ENCODE measurements at places on chromosomes 13 and 19. TPM values are rescaled to one million over a fixed set of nuclear protein-coding genes. Genes with fewer than 3 reads are reported as not detected.
A peak's percentile ranks its signal among the peaks of the same experiment; 100 is the strongest.

The ZNF99 gene
- total RNA-seq, result not detected

- no peak for DNase-seq
Measured at GRCh38 chr13:30403456-30403855, 18.8 kb upstream of the UBE2L5 start.

DNA sequence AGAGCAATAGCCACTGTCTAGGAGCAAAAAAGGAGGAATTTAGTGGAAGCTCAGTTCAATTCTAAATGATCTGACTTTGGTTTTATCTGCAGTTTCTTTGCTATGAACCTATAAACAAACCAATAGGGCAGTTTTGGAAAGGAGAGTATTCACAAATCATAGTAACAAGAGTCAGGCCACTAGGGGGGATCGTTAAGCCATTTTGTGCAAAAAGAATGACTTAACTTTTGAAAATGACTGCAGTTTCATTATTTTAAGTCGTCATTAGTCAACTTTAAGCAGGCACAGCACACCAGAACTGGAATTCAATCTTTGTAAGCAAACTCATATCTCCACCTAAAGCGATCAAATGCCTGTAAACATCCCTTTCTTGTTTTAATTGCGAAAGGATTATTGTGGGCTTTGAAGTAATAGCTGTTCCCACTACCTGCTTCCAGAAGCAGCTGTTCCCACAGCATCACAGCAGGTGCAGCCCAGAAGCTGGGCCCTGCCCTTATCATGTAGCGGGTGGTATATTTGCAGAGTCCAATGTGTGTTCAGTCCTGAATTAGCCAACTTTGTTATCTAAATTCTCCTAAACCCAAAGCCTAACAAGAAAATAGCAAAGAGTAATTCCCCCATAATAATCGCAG is 51.5 kb downstream of the SOX21 start:
- DNase-seq, result no peak

- no peak for DNase-seq
Measured at GRCh38 chr19:45025264-45025663, 13.6 kb upstream of the CLASRP start.

DNA sequence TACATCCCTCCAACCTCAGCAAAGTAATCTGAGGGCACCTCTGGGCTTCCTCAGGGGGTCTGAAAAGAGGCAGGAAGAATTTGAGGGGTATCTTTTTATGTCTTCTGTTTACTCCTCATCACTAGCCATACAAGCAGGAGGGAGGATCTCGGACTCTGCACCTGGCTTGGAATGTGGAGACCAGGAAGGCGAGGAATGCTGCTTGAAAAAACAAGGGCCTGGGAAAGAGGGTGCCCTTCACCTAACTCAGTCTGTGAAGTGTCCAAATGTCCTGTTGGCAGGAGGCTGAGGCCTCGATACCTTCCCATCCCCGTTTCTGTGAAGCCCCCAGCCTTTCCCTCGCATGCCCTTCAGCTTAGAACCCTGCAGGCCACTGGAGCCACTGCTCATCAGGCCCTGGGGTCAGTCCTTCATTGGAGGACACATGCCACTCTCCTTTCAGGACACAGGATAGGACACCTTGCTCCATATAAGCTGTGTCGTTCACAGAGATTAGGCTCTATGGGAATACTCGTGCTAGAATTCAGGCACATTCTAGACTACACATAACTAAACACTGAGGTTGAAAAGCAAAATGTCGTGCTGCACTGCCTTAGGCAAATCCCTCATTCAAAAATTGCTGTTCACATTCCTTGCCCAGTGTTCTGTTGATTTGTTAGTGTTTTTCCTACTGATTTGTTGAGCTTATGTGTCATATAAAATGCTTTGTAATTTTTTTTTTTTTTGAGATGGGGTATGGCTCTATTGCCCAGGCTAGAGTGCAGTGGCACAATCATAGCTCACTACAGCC is 49.7 kb downstream of the ESD start:
- no peak for DNase-seq

The GNA15 gene
- 114 TPM for total RNA-seq

- no peak for DNase-seq
Measured at GRCh38 chr19:10019246-10019645, 6.0 kb downstream of the RDH8 start.

The ABHD17A gene
- 49.1 TPM for total RNA-seq

- no peak for DNase-seq
Measured at GRCh38 chr19:48813123-48813913, 2.5 kb upstream of the BCAT2 start.

DNA sequence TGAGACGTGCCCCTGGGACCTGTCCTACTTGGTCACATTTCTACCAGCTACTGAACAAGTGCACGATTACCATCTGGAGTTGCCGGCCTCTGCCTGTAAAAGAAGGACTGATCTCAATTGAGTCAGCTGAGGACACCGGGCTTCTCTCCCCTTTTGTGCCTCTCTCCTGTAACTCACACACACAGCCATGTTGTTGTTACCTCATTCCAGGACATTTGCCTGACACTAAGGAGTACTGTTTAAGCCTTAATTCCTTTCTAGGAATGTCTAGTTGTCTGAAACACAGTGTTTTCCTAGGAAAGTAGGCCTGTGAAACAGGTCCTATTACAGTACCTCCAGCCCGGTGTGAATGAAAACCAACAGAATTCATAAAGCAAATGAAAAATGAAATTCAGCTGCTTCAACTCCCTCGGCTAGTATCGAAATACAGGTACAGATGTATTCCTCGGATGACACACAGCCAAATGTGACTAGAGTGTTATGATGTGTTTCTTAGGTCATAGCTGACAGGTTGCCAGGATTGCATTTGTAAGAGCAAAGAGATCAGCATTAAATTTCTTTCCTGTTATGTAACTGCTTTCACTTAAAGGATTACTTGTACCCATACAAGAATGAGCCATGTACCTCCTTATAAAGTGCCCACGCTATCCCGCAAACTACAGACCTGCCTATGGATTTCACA is 152.0 kb upstream of the IRS2 start:
- peak; percentile 77 for DNase-seq

The KLK14 gene
- total RNA-seq, result not detected

DNA sequence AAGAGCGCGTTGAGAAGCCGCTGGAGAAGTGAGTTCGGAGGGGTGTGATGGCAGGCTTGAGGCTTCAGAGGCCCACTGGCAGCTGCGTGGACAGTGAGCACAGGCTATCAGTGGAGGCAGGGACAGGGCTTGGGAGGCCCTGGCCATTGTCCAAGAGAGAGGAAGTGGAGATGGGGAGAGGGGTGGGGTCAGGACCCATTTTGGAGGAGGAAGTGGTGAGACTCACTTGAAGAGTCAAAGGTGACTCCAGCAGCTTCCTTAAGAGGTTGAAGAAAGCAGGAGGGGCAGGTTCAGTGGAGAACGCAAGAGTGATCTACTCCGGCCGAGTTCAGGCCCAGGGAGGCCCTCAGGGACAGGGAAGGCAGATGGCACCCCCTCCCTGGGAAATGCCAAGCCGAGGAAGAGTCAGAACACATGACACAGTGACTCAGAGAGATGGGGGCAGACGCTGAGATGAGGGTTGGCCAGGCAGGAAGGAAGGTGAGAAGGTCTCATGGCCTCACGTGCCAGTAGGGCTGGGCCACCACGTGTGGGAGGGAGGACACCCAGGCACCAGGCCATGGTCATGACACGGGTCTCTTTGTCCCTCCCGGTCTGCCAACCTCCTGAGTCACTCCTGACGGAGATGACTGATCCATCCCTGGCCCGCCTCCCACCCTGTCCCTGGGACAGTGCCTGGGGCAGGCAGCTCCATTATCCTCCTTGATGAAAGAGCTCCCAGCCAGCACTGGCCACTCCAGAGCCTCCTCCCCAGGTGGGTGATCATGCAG is 10.1 kb upstream of the CD22 start:
- peak; percentile 70 for DNase-seq

The LAIR1 gene
- not detected for total RNA-seq

GRCh38 chr19:8618751-8619150 is 8.2 kb upstream of the ADAMTS10 start:
- no peak for DNase-seq

The PHF11 gene
- 38.2 TPM for total RNA-seq

DNA sequence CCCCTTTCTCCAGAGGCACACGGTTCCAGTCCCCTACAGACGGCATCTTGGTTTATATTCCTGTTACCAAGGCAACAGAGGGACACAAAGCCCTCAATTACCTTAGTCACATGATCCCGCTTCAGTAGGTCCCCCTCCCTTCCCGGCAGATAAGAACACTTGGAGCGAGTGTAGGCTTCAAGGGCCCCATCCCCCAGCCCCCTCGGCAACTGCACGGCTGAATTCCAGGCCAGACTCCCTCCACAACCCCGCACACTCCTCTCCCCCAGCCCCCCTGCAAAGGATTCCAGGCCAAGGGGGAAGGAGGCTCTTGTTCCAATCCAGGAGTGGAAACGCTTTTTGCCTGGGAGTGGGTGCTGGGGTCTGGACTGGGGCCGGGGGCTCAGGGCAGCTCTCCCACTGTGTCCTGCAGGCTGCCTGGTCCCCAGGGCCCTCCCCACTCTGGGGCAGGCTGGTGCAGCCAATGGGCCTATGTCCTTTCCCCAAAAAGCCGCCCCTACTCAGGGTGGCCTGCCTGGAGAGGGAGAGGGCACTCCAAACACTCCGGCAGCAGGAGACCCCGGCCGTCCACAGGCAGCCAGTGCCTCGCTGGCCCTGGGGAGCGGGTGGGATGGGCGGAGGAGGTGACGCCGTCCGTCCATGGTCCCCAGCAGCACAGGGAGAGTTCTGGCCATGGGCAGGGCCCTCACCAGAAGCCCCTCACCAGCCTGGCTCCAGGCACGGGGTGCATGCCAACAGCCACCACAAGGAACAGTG is 62.6 kb downstream of the MLLT1 start:
- no peak for DNase-seq

GRCh38 chr13:59863621-59864020 is 300.1 kb downstream of the DIAPH3 start:
- no peak for DNase-seq

The HOOK2 gene
- total RNA-seq, result 35.9 TPM

The CEACAM5 gene
- not detected for total RNA-seq

- DNase-seq, result no peak
Measured at GRCh38 chr19:5996623-5997320, 18.8 kb upstream of the RANBP3 start.

- DNase-seq, result no peak
Measured at GRCh38 chr13:42413484-42413815, 141.5 kb downstream of the AKAP11 start.

The CYP2A6 gene
- not detected for total RNA-seq

- DNase-seq, result peak; percentile 41
Measured at GRCh38 chr13:109344552-109345157, 441.7 kb downstream of the IRS2 start.

DNA sequence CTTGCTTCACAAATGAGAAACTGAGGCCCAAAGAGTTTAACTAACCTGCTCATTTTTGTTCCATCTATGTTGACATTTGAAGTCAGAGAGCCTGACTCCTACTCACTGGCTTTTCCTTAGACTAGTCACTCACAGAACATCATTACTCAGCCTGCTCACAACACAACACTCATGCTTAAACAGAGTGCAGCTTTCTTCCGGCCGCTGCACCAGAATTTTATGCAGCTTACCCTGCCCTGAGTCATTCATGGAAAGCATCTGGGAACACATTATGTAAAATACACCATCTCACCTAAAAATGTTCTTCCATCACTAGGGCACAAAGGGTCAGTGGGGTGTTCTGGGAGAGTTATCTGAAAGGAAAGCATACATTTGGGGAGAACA is 303.4 kb downstream of the SPRY2 start:
- DNase-seq, result peak; percentile 94

The HOMER3 gene
- 160 TPM for total RNA-seq

DNA sequence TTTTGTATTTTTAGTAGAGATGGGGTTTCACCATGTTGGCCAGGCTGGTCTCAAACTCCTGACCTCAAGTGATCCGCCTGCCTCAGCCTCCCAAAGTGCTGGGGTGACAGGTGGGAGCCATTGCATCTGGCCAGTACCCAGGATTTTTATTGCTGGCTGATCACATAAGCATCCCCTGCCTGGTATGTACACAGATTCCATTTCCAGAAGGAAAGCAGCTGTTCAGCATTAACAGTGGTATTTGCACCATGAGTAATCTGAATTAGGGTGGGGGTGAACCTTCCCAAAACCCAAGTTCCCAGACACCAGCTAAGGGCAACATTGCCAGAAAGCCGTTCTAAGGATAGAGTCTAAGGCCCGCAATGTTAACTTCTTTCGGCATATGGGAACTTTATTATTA is 7.3 kb downstream of the ZNF555 start:
- DNase-seq, result no peak

All from foreskin keratinocyte (primary cell).